ENCODE measurements at places on chromosomes 5 and 9. TPM values are rescaled to one million over a fixed set of nuclear protein-coding genes. Genes with fewer than 3 reads are reported as not detected.

Gene LMNB1
- 165 TPM for polyA plus RNA-seq

Gene PTGDS
- 61.3 TPM for polyA plus RNA-seq

Gene CCDC183
- 5.5 TPM for polyA plus RNA-seq

Gene PGGT1B
- 38.5 TPM for polyA plus RNA-seq

Gene SH2D3C
- polyA plus RNA-seq, result 11.2 TPM

Gene DDX4
- 0.12 TPM for polyA plus RNA-seq

Data from left kidney (tissue), 8 donors.